Panc1 (cell line): ENCODE measurements at places on chromosomes 2 and 18. TPM values are rescaled to one million over a fixed set of nuclear protein-coding genes. Genes with fewer than 3 reads are reported as not detected.

- no peak for DNase-seq
These were observed 5.9 kb upstream of the SFXN5 start for GRCh38 chr2:73077424-73077795.

GRCh38 chr2:135913727-135914365, 37.6 kb upstream of the MCM6 start:
- DNase-seq, result peak; percentile 12

DNA sequence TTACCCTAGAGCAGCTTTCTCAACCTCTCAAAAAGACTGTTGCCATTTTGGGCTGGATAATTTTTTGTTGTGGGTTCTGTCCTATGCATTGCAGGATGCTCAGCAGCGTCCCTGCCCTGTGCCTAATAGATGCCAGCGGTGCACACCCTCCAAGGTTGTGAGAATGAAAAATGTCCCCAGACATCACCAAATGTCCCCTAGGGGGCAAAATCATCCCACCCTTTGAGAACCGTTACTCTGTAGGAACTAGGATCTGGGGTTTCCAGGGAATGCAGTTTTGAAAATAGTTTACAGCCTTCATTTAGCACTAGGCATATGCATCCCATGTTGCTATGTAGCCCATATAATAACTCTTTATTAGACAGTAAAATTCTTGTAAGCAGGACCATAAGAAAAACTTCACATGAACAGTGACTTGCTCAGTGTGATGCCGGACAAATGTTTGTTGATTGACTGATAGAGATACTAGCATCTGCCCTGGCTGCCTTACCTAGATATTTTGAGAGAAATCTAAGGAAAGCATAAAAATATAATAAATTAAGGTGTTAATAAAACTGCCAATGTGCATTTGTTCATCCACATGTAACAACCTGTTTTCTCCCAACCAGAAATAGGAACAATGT, 79.2 kb upstream of the EPC2 start:
- no peak for DNase-seq

Gene CCT7
- total RNA-seq, result 426 TPM

DNA sequence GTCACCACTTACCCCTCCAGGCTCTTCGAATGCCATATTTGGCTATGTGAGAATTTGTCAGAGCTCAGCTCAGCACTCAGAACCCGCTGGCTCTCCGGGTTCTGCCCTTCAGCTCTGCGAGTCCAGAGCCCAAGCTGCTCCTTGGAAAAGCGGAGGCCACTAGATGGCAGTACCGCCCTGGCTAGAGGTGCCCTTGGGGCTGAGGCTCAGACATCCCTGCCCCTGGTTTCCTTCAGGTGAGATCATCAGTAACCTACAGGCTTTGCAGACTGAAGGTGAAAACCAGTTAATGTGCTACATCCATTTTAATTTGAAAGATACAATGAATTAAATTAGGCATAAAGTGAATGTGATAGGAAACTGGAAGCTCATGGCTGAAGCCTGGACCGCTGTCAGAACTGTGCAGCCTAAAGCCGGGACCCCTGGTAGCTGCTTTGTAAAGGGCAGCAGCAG, 285.6 kb downstream of the AGAP1 start:
- DNase-seq, result peak; percentile 46

- DNase-seq, result no peak
These were observed 108.7 kb downstream of the CDH2 start for GRCh38 chr18:28068207-28068606.

DNA sequence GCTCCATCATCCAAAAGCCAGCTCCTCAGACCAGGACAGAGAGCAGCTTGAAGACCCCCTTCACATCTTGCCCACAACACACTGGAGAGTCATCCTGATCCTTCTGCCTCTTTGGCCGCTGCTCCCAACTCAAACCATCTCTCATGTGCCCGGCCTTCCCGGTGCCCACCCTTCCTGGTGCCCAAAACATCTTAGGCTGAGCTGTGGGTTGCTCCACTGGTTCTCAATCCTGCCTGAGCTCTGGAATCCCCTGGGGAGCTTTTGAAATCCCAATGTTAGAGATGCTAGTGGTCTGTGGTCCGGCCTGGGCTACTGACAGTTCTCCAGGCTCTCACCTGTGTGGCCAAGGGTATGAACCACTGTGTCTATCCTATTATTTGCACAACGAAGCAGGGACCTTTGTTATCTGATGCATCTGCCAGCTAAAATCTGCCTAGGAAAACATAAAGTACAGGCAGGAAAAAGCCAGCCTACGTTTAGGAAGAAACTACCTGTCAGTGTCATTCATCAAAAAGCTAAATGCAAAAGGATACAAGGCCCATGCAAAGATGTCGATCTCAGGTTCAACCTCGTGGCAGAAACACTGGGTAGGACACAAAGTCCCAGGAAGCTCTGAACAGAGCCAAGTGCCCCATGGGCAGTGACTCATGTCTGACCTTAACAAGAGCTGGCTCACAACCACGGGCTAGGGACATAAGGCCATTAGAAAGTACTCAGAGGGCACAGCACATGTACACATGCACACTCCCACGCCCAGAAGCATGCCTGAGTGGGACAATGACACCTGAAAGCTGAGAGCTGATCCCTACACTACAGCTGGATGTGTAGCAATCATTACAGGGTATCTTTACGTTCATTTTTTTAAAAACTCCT, 30.8 kb downstream of the TBC1D8 start:
- no peak for DNase-seq

DNA sequence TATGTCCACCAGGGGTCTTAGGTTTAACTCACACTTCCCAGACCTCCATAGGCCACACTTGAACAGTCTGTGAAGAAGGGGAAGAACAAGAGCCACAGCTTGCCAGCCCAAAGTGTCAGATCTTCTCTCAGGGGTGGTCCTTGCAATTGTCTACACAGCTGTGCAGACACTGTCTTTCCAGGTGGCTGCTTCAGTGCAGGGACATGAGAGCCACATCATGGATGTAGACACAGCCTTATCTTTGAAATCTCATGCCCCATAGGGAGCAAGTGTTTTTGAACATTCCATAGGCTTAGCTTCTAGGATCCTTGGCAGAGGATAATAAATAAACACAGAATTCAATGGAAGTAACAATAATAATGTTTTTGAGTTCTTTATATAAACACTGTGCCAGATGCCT, 6.7 kb downstream of the ZNF407 start:
- no peak for DNase-seq

- DNase-seq, result no peak
These were observed 24.3 kb upstream of the CETN1 start for GRCh38 chr18:555705-556457.

- DNase-seq, result no peak
These were observed 439.4 kb upstream of the CDH19 start for GRCh38 chr18:67043276-67043675.

DNA sequence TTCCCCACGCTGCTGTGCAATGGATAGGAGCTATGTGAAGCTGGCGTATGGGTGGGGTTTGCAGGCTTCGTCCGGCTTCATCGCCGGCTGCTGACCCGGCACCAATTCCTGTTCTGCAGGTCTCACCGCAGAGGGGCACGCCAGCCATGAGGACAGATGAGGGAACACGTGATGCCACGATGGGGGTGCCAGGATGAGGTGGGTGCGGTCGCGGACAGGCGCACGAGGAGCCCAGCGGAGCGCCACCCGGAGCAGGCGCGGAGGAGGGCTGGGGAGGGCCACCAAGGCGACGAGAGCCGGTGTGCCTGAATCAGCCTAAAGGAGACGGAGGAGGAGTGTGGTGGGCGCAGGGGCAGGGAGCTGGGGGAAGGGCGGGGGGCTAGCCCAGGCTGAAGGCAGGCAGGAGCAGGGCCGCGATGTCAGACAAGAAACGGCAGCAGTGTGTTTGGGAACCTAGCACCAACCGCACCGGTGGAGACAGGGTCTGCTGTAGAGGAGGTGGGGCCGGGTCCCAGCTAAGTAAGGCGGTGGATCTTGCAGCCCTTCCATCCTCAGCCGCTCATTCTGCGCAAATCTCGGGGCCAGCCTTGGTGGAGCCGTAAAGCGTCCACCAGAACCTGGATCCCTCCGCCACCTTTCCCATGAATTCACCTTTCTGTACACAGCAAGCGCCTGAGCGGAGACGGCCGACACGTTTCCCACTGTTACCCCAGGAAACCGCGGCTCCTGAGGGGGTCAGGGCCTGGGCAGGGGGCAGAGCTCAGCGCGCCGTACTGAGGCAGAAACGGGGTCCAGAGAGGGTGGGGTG, 17.0 kb upstream of the CD8A start:
- DNase-seq, result no peak

- DNase-seq, result no peak
These were observed 168.6 kb downstream of the ETAA1 start for GRCh38 chr2:67565761-67566160.

DNA sequence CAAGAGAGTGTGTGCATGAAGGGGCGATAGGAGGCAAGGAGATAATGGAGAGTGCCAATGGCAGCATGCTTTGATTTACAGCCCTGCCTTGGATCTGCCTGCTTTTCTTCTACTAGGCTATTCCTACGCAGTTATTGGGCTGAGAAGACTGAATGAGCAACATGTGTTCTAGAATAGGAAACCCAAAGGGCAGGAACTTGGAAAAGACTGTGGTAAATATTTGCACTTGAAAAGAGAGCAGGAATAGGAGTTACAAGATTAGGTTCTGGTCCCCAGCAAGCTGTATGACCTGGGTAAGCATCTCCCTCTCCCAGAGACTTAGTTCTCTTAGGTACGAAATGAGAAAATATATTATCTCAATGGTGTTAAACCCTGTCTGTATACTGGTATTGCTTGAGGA, 367.7 kb downstream of the CLIP4 start:
- no peak for DNase-seq

DNA sequence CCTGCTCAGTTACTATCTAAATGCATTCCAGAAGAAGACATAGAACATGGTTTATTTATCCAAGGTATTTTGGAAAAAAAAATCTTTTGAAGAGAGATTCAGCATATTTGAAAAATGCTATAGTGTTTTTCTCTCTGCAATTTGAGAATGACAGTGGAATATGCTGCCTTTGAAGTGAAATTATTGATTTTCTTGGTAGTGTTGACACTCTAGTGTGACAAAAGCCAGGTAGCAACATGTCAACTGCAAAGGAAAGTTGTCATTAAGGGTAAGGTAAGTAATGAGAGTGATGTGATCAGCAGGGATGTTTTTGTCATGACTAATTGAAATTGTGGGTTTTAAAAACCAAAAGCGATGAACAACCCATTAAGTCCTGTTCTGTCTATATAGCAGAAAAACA, 1387.1 kb upstream of the TMEFF2 start:
- DNase-seq, result no peak

DNA sequence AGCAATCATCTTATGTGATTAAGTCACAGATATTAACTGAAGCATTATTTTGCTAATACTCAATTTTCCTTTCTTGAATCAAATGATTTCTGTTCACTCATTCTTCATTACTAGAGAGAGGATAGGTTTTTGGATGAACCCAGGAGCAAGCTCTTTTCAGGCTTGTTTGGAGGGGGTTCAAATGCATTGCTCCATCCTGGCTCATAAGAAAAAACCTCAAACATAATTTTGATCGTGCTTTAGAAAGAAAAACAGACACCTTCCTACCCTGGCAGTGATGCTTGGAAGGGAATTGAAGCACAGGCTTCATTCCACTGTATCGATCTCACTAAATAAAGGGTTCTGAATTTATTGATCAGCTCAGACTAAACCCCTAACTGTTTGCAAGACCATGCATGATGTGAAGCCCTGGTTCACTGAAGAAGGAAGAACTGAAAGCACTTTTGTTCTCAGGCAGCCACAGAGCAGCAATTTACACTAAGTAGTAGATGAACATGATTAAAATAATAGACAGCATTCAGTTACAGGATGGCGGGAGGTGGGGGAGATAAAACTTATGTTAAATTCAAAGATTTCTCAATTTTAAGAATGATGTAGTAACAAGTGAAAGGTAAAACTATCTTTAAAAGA, 53.4 kb downstream of the CDH2 start:
- no peak for DNase-seq

GRCh38 chr2:37873229-37873628, 51.9 kb upstream of the RMDN2 start:
- DNase-seq, result no peak

DNA sequence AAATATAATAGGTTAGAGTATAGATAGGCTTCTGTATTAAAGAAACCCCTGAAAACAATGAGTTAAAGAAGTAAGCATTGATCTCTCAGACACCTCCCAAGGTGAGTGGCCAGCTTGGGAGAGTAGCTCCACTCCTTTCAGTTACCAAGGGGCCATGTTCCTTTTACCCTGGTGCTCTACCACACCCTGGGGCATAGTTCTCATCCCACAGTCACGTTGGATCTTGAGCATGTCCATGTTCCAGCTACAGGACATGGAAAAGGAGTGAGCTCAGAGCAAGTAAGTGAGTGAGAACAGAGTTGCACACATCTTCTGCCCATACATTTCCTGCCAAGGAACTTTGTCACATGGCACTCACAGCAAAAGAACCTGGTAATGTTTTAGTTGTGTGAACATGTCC, 325.9 kb upstream of the SLC39A10 start:
- no peak for DNase-seq

Gene CYP26B1
- 12.3 TPM for total RNA-seq

GRCh38 chr18:24014986-24015638, 558 bp downstream of the TTC39C start:
- DNase-seq, result no peak

DNA sequence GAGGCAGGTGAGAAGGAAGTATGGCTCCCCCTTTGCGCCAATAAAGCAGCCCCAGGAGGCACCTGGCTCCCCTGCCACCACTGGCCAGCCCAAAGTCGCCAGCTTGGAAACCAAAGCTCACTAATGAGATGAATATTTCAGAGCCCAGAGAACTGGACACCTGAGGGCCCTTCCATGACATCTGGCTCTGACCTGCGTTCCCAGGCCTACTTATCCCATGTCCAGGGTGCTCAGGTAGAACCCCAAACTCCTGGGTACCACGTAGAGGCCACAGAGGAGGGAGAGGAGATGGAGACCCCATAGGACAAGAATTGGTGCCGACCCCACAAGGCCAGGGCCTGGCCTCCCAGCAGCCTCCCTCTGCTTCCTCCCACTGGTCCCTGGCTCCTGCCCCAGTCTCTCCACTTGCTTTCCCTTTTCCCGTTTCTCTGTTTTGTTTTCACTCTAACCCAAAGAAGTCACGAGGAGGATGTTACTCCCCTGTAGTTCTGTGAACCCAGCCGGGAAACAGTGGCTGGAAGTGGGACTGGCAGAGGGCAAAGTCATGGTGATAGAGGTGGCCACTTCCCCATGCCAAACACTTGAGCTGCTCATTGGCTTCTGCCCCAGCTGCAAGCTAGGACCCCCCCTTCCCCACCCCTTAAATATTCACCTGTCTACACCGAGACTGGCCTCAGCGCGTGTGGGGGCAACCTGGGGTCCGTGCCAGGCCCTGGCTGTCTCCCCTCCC, 820 bp downstream of the TMBIM1 start:
- DNase-seq, result no peak

Gene HAT1
- total RNA-seq, result 74.7 TPM

- DNase-seq, result no peak
These were observed 108.8 kb upstream of the TMEM200C start for GRCh38 chr18:6004119-6004518.

- no peak for DNase-seq
These were observed 32.0 kb upstream of the TFCP2L1 start for GRCh38 chr2:121316986-121317385.

DNA sequence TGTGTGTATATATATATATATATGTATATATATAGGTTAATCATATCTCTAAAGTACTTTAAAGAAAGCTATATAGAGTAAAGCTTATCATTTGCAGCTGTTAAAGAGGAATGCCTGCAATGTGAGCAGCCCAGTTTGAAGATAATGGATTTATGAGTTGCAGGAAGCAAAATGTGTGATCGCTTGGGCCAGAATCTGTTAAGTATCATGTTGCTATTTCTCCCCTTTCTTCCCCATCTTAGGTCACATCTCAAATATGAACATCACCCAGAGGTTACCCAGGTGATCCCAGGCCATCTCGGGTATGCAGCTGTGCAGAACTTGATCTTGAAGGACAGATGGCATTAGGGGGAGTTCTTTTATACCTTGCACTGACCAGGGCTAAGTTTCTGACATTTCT, 316.5 kb downstream of the MTX2 start:
- DNase-seq, result no peak
